Amygdala (tissue), 56 donors: ENCODE measurements at places on chromosomes 3 and 15.
A peak's percentile ranks its signal among the peaks of the same experiment; 100 is the strongest.

DNA sequence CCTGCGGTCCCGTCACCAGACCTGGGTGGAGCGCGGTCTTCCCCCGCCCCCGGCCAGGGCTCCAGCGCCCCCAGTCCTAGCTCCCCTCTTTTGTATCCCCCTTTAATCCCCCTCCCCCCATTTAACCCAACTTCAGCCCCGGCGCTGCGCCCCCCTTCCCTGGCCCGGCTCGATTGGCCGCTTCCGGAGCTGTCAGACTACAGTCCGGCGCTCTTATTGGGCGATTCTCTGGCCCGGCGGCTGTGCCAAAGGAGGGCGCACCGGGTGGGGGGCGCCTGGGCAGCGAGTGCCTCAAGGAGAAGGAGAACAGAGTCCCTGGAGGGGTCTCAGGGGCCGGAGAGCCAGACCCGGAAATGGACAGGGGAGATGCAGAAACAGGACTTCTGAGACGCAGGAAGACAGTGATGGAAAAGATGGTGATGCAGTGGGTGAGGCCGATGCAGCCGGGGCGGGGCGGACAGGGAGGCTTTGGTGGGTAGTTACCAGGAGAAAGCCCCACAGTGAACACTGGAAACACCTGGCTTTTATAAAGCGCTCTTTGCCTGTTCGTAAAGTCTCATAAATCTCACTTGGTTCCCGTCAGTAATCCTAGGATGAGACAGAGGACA is 1.2 kb upstream of the ADCY5 start:
- peak; percentile 80 for DNase-seq

DNA sequence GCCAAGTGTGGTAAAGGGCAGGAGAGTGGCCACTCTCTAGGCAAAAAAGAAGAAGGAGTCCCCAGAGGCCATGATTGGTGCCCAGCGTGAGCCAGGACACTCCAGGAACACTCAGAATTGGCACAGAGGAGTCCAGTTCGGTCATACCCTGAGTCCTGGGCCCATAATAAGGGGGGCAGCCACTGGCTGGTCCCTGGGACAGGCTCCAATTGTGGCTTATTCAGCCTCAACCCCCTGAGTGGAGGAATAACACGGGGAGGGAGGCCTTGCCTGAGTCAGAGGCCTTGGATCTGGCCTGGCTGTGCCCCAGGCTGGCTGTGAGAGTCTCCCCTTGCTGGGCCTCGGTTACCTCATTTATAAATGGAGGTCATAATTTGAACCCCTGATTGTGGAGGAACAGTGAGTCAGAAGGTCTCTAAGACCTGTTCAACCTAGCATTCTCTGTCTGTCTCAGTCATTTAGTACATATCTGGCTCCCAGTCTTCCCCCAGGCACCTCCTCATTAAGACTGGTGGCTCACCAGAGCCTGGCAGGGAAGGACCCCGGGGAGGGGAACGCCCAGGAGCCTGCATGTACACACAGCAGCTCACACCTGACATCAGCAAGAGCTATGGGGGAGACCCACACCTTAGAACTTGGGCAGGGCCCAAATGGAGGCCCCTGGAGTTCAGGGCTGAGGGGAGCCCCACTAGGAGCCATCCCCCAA is 95.9 kb upstream of the ATP2B2 start:
- DNase-seq, result peak; percentile 52

DNA sequence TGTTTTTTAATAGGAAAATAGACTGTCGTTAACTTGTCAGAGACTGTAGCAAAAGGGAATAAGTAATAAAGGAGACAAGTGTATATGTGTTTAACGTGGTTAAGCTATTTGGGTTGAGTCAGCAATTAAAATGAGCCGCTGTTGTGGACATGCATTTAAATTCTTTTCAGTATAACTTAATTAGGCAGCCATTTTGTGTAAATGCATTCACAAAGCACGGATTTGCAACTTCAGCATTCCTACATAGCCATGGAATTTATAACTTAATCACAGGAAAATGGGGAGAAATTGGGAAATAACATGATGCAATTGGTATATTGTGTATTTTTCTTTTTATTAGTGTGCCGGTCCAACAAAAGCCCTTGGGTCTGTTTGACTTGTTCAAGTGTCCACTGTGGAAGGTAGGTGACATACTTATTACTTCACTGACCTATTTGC is 27.9 kb downstream of the USP3 start:
- DNase-seq, result no peak

DNA sequence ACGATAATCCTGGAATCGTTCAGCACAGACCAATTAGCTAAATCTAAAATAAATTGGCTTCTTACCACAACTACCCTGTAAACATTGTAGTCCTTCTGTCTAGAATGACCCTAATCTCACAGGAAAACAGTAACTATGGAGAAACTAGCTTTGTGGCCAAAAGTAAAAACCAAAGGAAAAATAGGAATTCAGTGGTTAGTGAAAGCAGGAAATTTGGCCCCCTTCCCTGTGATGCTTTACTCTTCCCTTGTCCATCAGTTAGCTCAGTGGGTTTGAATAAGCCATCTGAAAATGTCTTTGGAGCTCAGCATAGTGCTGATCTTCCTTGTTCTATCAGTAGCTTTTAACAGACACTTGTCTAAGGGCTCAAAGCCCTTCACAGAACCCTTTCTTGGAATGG is 1.6 kb downstream of the NMD3 start:
- no peak for DNase-seq

DNA sequence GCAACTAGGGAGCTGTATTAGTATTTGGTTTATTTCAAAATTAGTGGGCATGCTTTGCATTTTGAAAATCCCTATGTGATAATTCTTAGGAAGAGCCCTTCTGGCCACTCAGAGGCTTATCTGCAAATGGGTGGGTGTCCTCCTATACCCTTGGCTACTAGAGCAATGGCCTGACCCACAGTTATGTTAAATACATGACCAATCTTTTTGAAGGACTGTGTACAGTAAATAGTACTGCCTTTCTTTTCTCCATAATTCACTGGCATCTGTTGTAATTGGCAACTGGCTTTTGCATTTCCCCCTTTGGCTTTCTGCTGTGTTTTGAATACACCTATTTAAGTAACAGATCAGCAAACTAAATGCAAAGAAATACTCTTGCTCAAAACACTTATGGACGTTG is 175.4 kb downstream of the ANXA2 start:
- DNase-seq, result no peak

DNA sequence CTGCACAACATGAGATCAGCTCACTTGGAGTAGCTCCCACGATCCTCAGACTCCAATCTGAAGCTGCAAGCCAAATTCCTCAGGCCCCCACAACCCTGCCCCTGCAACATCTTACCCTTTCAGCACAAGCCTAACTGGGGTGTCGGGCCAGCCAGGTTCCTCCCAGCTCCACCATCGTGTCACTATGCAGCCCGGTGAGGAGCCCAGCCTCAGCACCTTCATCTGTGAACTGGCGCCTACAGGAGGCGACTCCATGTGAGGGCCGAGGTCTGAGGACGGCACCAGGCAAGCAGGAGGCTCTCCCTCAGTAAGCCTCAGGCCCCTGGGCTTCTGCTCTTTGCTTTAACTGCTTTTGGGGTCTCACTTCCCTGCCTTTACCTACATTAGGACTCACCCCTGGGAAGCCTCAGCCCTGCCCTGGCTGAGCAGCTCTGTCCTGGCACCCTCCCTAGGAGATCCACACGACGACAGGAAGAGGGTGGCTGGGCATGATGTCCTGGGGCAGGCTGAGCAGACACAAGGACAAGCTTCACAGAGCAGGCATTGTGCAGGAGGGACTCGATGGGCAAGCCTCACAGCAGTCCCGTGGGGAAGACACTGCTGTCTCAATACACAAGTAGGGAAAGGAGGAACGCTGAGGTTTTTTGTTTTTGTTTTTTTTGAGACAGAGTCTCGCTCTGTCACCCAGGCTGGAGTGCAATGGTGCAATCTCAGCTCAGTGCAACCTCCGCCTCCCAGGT is 104.6 kb downstream of the ADAMTS17 start:
- DNase-seq, result no peak

GRCh38 chr3:170467007-170467406 is 48.3 kb downstream of the CLDN11 start:
- DNase-seq, result peak; percentile 36

- no peak for DNase-seq
Measured at GRCh38 chr15:63374686-63375520, 6.7 kb downstream of the CA12 start.

DNA sequence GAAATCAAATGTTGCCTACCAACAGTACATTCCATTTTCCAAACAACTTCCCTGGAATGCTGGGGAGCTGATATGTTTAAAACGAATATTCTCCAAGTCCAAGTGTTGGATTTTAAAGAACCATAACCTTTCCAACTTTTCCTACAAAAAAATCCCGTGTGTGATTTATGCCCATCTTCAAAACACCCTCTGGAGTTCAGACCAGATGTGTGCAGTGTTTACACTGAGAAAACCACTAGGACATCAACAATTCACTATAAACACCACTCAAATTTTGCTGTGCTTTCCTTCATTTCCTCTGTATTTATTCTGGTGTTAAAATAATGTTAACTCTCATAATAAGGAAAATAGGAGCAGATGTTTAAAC is 2.4 kb downstream of the VGLL4 start:
- DNase-seq, result no peak

GRCh38 chr15:100931143-100931890 is 12.2 kb downstream of the LRRK1 start:
- DNase-seq, result no peak

DNA sequence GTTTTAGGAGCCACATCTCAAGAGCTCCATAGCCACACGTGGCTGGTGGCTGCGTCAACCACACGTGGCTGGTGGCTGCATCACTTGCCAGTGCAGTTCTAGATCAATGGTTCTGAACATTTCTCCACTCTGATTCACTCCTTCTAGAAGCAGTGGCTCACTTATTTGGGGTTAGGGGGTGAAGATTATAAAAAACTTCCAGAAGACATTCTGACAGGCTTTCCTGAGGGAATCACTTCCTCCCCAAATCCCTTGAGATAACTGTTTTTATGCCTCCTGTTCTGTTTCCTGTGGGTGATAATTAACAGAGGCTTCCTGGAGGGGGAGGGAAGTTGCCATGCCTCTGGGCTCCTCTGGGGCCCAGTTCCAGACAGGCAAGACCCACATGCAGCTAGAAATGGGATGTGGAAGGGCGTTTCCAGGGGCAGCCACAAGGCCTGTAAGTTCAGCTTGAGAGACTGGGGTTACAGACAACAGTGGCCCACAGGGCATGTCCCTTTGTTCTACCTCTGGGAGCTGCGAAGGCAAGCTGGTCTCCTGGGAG is 23.6 kb downstream of the HEG1 start:
- DNase-seq, result no peak

DNA sequence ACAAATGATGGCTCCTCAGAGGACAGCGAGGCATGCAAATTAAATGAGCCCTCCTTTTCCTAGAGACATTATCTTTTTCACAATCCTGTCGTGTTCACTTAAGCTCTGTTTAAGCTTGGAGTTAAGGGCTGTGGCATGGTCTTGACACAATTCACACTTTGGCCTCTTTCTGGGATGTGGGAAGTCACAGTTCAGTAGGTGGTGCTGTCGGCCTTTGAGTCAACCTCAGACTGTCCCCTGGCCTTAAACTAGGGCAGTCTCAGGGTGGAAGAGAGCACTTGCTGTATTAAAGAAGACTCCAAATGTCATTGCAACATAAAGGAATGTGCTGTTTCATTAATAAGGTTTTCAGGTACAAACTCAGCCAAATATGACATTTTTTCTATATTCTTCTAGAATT is 351.0 kb downstream of the MCTP2 start:
- DNase-seq, result no peak

DNA sequence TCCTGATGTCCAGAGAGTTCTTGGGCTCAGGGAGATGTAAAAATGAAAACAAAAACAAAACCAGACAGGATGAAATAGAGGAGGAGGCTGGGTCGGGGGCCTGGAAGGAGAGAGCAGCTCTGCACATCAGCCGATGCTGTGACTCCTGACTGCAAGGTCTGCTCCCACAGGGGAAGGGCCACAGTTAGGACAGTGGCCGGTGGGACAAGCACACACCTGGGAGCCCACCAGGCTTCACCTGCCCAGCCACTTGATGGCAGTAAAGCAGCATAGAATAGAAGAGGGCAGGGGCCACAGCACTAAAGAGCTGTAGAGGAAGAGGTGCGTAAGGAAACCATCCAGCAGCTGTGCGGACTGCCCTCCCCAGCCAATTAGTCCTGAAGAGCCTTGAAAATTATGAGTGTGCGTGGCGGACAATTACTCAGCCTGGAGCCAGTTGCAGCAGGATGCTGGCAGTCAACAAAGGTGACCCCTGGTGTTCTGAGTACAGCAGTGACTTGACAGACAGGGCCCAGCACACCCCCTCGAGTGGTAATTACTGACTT is 29.8 kb downstream of the ALS2CL start:
- no peak for DNase-seq

DNA sequence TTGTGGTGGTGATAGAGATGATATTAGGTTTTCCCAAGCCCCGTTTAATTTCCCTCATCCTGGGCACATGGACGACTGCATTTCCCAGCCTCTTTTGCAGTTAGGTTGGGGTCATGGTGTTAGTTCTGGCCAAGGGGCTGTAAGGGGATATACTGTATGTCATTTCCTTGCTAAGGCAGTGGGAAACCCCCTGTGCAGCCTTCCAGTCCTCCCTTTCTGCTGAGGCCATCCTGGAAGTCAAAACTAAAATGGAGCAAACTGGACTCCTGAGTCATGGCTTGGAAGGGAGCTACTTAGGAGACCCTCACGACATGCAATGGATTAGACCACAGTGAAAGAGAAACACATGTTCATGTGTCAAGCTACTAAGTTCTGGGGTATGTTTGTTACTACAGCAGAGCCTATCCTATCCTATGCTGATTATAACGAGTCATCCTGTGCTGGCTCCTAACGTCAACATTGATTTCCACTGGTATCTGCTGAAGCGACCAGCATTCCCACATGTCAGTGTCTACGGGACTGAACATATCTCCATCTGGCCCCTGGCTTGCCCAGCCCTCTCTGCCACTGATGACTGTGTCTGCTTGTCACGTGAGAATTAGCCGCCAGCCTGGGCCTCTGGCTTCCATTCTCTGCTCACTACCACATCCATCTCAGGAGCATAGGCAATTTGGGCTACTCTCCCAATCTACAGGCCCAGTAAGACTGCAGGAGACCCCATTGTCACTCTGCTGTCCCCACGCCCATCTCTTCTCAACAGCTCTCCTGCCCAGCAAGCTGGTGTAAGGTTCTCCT is 85.6 kb upstream of the MEF2A start:
- DNase-seq, result no peak

- no peak for DNase-seq
Measured at GRCh38 chr3:107432013-107432515, 54.8 kb downstream of the CCDC54 start.

DNA sequence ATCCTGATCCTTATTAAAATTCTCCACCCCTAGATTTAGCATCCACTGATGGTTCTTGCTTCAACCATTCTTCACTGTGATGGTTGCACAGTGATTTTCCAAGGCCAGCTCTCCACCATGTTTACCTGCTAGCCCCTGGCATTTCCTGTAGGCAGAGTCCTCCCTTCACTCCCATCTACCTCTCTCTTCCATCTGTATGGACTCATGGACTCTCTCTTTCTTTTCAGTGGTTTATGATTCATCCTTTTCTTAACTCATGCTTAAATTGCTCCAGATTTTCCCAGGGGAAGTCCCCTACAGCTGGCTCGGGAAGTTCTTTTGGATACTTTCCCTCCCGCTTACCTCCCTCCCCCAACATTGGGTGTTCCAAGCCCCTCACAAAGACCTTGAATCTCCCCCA is 18.7 kb downstream of the TGM4 start:
- DNase-seq, result no peak
